Eye (tissue), 1 donor: ENCODE measurements at places on chromosomes 3 and 15.

- no peak for DNase-seq
Observed at GRCh38 chr15:77773903-77774302, 141.2 kb upstream of the LINGO1 start.

GRCh38 chr3:21357241-21357640, 393.8 kb downstream of the ZNF385D start:
- no peak for DNase-seq

DNA sequence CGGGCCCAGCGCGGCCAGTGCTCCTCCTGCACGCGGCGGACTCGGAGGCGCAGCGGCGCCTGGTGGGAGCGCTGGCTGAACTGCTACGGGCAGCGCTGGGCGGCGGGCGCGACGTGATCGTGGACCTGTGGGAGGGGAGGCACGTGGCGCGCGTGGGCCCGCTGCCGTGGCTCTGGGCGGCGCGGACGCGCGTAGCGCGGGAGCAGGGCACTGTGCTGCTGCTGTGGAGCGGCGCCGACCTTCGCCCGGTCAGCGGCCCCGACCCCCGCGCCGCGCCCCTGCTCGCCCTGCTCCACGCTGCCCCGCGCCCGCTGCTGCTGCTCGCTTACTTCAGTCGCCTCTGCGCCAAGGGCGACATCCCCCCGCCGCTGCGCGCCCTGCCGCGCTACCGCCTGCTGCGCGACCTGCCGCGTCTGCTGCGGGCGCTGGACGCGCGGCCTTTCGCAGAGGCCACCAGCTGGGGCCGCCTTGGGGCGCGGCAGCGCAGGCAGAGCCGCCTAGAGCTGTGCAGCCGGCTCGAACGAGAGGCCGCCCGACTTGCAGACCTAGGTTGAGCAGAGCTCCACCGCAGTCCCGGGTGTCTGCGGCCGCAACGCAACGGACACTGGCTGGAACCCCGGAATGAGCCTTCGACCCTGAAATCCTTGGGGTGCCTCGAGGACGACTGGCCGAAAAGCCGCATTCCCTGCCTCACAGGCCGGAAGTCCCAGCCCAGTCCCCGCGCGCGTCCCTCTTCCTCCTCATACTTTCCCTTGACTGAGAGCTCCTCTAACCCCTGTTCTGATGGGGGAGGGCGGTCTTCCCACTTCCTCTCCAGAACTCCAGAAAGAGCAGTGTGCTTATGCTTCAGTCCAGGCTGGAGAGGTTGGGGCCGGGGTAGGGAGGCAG, 1.4 kb upstream of the IL17RC start:
- peak; percentile 86 for DNase-seq

DNA sequence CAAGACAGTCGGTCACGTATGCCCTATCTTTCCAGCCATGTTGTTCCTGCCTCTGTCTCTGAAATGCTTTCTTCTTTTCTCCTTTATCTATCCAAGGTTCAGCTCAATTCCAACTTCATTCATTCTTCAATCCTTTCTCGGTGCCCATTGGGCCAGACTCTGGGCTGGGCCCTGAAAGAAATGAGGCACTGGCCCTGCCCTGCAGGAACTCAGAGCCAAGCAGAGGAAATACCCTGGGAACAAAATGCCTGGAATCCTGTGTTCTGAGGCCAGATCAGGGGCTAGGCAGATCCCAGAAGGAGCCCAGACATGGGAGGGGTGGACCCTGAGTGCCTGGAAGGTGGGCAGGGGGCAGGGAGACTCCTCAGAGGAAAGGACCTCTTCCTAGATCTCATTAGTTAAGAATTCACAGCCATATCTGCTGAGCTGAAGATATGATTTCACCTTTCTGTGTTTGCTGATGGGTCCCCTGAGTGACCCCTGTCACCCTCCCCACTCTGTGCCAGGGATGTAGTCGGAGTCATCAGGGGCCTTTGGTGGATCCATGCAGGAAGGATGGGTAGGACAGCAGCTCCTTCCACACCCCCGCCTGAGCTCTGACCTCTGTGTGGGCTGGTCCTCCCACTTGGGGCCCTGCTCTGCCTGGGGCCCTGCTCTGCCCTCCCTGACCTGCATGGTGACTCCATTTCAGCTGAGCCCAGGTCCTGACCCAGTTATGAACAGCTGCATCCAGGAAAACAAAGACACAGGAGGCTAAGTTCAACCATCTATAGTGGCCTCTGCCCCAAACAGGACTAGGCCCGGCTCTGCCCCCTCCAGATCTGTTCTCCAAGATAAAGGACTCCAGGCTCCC, 5.3 kb upstream of the DAPK2 start:
- no peak for DNase-seq

- DNase-seq = no peak
Observed at GRCh38 chr3:61570813-61571212, 9.4 kb downstream of the PTPRG start.

DNA sequence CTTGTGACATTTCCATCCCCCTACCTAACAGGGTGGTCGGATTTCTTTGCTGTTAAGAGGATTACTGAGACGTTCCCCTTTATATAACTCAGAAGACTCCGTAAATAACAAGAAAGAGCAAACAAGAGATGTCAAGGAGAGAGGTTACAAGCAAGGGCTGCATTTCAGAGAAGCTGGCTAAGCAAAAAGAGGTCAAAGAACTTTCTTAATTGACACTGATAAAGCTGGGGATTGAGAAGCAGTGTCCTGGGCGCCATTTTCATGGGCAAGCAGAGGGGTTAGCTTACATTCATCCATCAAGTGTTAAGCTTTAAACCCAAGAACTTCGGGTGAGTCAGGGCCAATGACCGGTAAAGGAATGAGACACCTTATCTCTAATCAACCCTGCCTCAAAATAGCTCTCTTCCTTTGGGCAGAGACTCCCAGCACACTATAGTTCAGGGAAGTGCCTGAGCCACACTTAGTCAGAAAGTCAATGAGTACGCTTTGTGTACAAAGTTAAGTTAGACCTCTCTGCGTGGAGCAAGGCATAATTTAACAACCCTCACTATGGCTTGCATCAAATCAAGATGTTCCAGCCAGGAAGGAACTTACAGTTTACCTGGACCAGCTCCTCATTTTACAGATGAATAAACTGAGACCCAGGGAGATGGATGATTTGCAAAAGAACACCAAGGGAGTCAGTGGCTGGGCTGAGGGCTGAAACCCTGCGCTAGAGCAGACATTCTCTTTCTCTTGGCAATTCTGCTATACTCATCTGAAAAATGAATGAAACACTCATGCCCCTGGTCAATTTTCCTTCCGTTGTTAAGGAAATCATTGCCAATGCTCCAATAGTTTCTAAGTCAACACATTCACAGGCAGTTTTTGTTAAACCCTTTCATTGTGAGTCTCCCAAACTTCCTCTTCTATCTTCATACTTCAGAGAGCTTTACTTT, 44.6 kb downstream of the CCNL1 start:
- no peak for DNase-seq

GRCh38 chr3:121863801-121864200, 28.8 kb downstream of the EAF2 start:
- no peak for DNase-seq

GRCh38 chr15:61653110-61653509, 407.1 kb downstream of the VPS13C start:
- no peak for DNase-seq

DNA sequence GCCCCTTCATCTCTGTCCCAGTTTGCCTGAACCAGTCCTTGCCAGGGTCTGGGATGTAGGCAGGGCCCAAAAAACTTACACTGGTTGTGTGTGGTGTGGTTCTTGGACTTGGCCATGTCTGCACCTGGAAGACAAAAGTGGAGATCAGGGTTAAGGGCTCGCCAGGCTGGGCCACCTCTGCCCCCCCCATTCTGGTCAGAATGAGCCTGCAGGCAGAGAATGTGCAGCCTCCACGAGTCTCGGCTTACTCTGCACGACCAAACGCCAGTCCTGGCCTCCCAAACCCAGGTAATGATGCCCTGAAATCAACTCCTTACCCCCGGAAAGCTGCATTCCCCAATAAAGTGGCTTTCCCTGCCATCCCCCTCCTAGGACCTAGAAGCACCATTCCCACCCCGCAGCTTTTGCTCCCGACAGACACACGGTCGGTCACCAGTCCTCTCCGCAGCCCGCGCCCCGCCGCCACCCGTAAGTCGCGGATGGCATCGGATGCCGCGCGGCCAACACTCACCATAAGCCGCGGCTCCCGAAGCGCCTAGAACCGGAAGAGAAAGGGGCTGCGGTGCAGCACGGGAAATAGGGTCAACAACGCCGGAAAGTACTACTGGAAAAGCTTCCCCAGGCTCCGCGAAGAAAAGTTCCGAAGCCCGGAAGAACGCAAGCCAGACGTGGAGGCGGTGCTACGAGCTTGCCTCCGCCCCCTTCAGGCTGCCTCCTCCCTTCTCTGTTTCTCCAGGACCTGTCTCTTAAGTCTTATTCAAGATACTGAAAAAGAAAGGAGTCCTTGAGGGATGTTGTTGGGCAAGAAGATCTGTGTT, at the start of gene RPL29:
TSS of gene RPL29 (minus strand) at position 550 of the 818 bp plus-strand sequence. CDS start at position 116, 434 bp downstream.
- peak; percentile 98 for DNase-seq
